ENCODE measurements at places on chromosomes 3 and 15. TPM values are rescaled to one million over a fixed set of nuclear protein-coding genes. Genes with fewer than 3 reads are reported as not detected.

GOLGA6A gene
- total RNA-seq = not detected

UBAP1L gene
- total RNA-seq = 0.91 TPM

ATP13A4 gene
- not detected for total RNA-seq

GOLGA6D gene
- not detected for total RNA-seq

CLEC3B gene
- not detected for total RNA-seq

NOX5 gene
- 0.38 TPM for total RNA-seq

CACNA2D2 gene
- 0.42 TPM for total RNA-seq

CCDC39 gene
- total RNA-seq = not detected

MYZAP gene
- 0.51 TPM for total RNA-seq

SLC28A2 gene
- total RNA-seq = not detected

MASP1 gene
- 0.06 TPM for total RNA-seq

PHLDB2 gene
- total RNA-seq = 32.4 TPM

REC114 gene
- not detected for total RNA-seq

RNF123 gene
- 14.9 TPM for total RNA-seq

FBXW12 gene
- total RNA-seq = not detected

SHC4 gene
- 1.1 TPM for total RNA-seq

COL6A6 gene
- total RNA-seq = not detected

MTFMT gene
- total RNA-seq = 23.7 TPM

SLMAP gene
- total RNA-seq = 23.1 TPM

PLCH1 gene
- total RNA-seq = 1.0 TPM

PCOLCE2 gene
- total RNA-seq = 40.9 TPM

GREM1 gene
- total RNA-seq = 21.2 TPM

PGBD4 gene
- 1.5 TPM for total RNA-seq

CD200R1 gene
- 0.06 TPM for total RNA-seq

WDR82 gene
- total RNA-seq = 50.0 TPM

ABI3BP gene
- 1.0 TPM for total RNA-seq

DPPA2 gene
- not detected for total RNA-seq

SPTBN5 gene
- total RNA-seq = 0.25 TPM

ASB14 gene
- not detected for total RNA-seq

ARHGAP31 gene
- 2.0 TPM for total RNA-seq

PAK6 gene
- total RNA-seq = 0.14 TPM

ZNF774 gene
- total RNA-seq = 1.4 TPM

KBTBD13 gene
- 0.02 TPM for total RNA-seq

C2CD4A gene
- 0.02 TPM for total RNA-seq

RGMA gene
- 0.39 TPM for total RNA-seq

CPN2 gene
- not detected for total RNA-seq

PPP1R14D gene
- total RNA-seq = 0.28 TPM

UBE2Q2 gene
- 38.1 TPM for total RNA-seq

SIDT1 gene
- total RNA-seq = 0.19 TPM

ATP13A5 gene
- not detected for total RNA-seq

FAM3D gene
- total RNA-seq = not detected

IMPG2 gene
- not detected for total RNA-seq

MORC1 gene
- not detected for total RNA-seq

HYKK gene
- total RNA-seq = 5.2 TPM

CLDN16 gene
- 0.06 TPM for total RNA-seq

H1-8 gene
- not detected for total RNA-seq

AGBL1 gene
- total RNA-seq = not detected

SEMA3G gene
- 0.04 TPM for total RNA-seq

ITIH1 gene
- total RNA-seq = not detected

Measured in A549 treated with DMSO at 1 μM for 4 hours (cell line).